ENCODE measurements at places on chromosomes 7 and 10.

GRCh38 chr7:94436018-94436604, 41.4 kb downstream of the COL1A2 start:
- DNase-seq: peak; percentile 40

DNA sequence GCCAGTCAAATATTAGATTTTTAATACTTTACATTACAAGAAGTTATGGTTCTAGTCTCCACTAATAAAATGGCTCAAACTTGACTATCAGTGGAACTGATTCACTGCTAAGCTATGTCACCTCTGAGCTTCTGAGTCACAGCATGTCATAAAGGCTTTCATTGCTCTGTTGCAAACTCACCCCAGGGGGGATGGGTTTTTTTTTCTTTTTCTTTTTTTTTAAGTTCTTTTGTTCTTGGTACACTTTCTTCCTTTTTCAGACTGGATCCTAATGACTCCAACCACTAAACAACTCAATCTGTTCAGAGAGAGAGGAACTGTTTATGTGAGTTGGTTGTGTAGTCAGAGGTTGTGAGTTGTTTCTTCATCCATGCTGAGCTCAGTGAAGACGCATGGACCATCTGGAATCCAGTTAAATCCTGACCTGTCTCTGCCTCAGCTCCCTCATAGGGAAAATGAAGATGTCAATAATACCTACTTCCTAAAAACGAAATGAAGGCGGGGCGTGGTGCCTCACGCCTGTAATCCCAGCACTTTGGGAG, 11.0 kb downstream of the MYOF start:
- no peak for DNase-seq

- no peak for DNase-seq
Measured at GRCh38 chr10:52256832-52257691, 57.0 kb upstream of the DKK1 start.

DNA sequence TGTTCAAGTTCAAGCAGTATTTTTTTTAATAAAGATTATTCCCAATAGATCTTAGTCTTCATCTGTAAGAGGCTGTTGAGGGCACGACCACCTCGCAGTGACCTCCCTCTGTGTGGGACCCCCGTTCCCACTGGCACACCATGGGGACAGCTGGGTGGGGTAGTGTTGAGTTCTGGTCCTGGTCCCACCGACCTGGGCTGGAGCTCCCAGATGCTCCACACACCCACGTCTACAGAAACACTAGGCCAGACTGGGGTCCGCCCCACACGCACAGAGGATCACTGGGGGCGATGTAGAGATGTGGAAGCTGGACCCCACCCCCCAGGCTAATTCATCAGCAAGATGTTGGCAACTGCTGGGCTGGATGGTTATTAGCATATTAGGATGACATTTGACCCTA, 623.6 kb downstream of the PTPRN2 start:
- no peak for DNase-seq

- DNase-seq: peak; percentile 49
Measured at GRCh38 chr10:77643795-77644468, 6.3 kb upstream of the KCNMA1 start.

GRCh38 chr10:90432866-90433265, 425.0 kb downstream of the HTR7 start:
- no peak for DNase-seq

DNA sequence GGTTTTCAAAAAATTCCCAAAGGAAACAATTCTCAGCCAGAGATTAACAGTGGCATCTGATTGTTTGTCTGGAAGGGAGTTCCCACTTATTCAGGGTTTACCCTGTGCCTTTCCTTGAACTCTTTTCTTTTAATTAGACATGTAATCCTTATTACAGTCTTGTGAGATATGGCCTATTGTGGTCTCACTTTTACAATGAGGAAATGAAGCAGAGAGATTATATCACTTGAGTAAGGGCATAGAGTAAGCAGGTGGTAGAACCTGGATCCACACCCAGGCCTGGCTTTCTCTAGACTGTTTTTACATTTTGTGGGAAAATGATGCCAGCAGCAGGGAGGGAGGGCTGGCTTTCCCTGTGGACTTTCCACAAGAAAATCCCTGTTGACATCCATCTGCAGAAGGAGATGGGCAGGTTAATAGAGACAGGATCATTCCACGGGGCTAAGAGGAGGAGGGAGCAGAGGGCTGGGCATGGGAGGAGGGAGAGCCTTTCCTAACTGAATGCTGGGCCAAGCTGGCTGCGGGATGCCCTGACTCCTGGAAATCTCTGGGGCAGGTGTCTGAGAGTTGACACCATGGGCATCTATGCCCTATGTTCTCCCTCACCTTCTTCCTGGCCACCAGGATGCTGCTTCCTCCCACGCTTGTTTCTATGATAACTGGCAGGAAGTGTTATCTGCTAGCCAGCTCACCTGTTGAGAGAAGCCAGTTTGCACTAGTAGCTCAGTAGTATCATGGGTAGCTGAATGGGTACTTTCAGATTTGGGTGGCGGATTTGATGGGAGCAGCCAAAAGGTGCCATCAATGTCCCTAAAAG, 28.7 kb upstream of the ARHGAP22 start:
- peak; percentile 31 for DNase-seq

GRCh38 chr7:103380395-103381191, 33.1 kb downstream of the PSMC2 start:
- no peak for DNase-seq

DNA sequence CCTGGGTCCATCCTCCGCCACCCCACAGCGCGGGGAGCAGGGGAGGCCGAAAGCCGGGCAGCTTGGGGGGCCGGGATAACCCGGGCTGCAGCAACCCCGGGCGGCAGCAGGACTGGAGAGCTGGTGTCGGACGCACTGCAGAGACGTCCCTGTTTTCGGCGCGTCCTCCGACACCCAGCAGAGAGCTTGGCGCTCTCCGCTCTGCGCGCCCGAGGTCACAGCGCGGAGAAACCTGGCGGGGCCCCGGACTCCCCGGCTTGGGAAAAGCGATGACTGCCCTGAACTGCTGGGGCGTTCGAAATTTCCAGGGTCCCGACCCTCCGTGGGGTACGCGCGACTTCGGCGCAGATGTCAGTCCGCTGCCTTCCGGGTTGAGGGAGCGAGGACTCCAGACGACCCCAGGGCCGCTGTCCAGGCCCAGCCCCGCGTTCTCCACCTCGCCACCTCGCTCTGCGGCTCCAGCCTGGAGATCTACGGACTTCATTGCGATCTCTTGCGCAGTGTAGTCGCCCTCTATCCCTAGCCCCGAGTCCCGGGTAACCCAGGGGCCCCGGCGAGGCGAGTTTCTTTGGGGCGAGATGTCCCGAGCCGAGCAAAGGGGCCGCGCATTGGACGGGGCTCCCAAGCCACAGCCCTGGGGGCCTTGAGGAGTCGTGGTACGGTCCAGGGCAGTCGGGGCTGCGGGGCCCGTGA, 617 bp upstream of the FOXI2 start:
- DNase-seq: no peak

- DNase-seq: no peak
Measured at GRCh38 chr7:85160223-85160622, 26.6 kb downstream of the SEMA3D start.

DNA sequence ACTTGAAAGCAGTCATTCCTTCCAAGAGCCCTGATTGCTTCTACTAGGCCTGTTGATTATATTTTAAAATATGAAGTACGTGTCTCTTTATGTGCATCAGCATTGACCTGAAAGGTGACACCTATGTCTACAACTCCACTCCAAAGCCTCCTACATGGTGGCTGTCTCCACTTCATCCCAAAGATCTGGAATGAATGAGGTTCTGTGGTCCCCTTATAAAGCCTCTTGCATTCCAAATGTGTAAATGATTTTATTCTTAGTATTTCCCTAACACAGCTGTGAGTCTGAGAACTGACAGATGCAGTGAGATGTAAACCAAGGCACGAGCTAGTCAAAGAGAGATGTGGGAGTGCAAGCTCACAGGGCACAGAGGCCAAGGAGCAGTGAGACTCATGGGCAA, 176.0 kb upstream of the SVIL start:
- no peak for DNase-seq

DNA sequence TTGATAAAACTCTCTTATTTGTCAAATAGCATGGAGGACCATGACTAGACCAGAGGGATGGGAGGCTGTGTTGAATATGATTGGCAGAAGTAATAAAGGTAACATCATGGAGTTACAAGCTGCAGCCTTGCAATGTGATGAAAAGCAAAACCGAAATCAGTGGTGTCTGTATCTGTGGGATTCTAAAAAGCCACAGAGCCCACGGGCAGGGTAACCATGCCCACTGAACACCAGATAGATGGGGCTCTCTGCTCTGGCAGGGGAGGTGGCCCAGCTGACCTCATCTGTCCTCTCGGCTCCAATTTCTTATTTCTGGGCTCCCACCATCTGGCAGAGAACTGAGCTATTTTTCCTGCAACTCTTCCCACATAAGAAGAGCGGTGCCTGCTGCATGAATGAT, 1072.2 kb downstream of the GATA3 start:
- no peak for DNase-seq

DNA sequence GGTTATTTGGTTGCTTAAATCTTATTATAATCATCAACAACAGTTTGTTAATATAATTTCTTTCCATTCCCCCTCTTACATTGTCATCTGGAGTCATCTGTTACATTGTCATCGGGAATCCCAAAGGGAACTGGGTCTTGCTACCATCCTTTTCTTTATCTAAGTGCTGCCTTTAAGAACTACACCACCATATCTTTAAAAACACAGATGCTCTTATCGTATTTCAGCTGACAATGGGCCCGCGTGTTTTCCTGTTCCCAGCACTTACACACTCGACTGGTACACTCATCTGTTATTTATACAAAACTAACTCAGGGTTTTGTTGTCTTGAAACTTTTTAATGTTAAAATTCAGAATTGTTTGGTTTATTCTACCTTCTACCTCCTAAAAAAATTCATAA, 256.2 kb upstream of the MGMT start:
- DNase-seq: no peak

GRCh38 chr10:119449760-119450461, 92.6 kb downstream of the RGS10 start:
- DNase-seq: peak; percentile 50

DNA sequence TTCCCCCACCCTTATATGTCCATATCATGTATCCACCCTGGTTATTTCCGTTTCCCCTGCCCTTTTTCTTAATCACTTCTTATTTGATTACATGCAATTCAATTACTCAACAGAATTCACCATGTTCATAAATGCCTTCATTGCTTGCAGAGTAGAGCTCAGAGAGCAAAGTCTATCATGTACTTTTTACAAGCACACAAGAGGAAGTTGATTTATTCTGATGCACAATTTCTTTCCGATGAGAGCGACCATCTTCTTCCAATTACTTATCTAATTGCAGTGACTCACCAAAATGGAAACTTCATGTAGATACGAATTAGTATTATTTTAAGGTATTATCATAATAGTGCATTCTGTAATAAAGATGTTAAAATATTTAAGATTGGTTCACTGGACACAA, 430.5 kb upstream of the KLF6 start:
- no peak for DNase-seq

DNA sequence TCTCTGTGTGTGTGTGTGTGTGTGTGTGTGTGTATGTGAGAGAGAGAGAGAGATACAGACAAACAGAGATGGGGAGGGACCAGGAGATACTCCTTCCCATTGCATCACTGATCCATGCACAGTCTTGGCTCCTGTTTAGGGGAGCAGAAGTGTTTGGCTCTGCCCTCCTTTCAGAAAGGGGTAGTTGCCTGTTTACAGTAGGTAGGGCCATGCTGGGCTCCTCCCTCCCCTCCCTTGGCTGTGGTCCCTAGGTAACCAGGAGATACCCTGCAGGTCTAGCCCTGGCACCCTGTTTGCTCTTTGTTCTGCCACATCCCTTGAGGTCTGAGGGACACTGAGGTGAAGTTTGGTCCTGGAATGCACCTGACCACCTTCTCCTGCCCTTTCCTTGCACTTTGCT, 95.3 kb downstream of the RAMP3 start:
- no peak for DNase-seq

GRCh38 chr10:120433141-120433540, 23.9 kb upstream of the PLPP4 start:
- DNase-seq: no peak

GRCh38 chr7:158946771-158947170, 90.4 kb downstream of the DYNC2I1 start:
- no peak for DNase-seq

GRCh38 chr7:922334-923107, 32.0 kb downstream of the ADAP1 start:
- DNase-seq: no peak

DNA sequence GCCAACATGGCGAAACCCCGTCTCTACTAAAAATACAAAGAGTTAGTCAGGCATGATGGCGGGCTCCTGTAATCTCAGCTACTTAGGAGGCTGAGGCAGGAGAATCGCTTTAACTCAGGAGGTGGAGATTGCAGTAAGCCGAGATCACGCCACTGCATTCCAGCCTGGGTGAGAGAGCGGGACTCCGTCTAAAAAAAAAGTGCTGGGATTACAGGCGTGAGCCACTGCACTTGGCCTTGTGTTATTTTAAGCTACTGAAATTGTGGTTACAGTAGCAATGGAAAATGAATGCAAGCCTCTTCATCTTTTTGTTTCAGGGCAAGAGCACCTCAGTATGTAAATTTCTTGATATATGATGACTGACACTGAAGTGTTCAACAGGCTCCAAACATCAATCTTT, 106.4 kb upstream of the IMMP2L start:
- no peak for DNase-seq

DNA sequence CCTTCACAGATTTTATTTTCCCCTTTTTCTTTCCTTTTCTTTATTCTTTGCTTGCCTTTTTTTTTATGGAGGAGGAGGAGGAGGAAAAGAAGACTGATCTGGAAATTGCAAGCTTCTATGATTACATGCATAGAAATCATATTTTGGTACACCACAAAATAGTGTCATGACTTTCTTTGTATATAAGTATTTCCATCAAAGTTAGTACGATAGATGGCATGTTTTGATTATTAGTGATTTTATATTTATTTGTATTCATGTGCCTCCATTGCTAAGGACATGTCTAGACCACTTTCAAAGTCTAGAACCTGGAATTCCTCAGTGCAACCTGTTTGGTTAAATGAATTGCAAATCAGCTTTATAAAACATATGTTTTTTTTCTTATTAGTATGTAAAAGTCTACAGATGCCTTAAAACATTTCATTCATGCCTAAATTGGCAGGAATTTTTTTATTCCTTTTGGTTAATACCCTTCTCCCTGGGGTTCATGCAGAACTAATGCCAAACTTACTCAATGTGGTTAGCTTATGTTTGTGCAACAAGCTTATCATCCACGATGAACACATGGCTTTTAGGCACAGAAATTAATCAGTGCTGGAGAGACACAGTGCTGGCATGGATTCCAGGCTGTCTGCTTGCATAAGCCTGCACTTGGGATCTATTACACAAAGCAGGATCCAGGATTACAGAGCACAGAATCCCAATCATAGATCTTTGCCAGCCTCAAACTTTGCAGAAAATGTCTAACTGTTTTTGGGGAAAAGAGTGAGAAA, 213.1 kb downstream of the CHRM2 start:
- DNase-seq: no peak

GRCh38 chr10:101671453-101671852, 23.5 kb downstream of the FBXW4 start:
- DNase-seq: no peak

DNA sequence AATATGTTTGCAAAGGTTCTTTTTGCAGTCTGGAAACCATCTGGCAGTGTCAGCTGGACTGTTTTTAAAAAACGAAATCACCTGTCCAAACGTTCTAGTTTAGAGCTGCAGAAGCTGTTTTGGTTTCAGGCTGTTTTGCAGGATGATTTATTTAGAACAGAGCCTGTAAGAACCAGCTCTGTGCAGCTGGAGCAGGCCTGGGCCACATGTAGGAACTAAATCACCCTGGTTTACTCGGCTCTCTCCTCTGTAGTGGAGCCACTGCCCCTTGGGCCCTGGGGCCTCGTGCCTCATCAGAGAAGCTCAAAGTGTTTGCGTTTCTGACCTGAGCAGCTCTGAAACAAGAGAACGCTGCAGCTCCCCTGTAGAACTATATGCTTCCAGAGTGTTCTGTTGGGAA, 142.5 kb downstream of the ACTR3B start:
- DNase-seq: no peak
